ENCODE measurements at places on chromosomes 12 and 14. TPM values are rescaled to one million over a fixed set of nuclear protein-coding genes. Genes with fewer than 3 reads are reported as not detected.
A peak's percentile ranks its signal among the peaks of the same experiment; 100 is the strongest.

NTN4 gene
- 1.3 TPM for total RNA-seq

RHOJ gene
- not detected for total RNA-seq

RTN1 gene
- total RNA-seq = not detected

OAS1 gene
- 13.7 TPM for total RNA-seq

- no peaks in the 10 kb centered on the region for H3K27me3 ChIP-seq
- H3K36me3 ChIP-seq = no peaks in the 10 kb centered on the region
- no peak for DNase-seq
- peak overlapping the region; percentile 77 for H3K27ac ChIP-seq
These were observed 60.4 kb upstream of the ARID2 start for GRCh38 chr12:45669093-45669492.

DNA sequence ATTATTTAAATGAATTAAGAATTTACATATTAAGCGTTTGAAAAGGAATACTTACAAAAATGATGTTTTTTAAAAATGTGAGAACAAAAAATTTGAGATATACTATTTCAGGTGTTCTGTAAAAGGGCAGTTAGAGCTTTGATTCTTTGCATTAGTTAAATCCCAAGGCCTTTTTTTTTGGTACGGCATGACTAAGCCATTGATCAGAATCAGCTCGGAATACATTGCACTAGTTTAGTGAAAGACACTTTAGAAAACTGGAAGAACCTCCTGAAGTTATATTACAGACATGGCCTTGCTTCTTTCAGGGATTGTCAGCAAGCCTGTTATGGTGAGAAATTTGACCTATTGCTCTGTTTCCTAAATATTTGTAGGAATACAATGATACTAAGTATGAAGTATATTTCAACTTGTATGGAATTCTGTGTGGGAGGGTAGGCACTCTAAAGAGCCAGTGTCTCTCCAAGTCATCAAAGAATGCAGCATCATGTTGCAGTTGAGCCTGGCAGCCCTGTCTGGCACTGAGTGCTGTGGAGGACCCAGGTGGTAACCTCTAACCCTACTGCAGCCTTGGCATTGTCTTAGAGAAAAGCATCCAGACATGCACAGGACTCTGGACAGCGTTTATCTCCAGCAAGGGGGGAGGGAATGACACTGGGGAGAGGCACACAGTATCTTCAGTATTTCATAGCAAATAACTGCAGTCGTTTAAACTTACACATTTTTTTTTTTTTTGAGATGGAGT is 1.5 kb downstream of the KLC1 start:
- no peaks in the 10 kb centered on the region for H3K27me3 ChIP-seq
- peaks cover 3% of the 10 kb centered on the region for H3K36me3 ChIP-seq
- DNase-seq = no peak

- no peak for DNase-seq
- H3K27ac ChIP-seq = no peak overlapping the region
- H3K27me3 ChIP-seq = no peaks in the 10 kb centered on the region
- no peaks in the 10 kb centered on the region for H3K36me3 ChIP-seq
These were observed 84.4 kb upstream of the DHRS4 start for GRCh38 chr14:23869078-23869719.

DNA sequence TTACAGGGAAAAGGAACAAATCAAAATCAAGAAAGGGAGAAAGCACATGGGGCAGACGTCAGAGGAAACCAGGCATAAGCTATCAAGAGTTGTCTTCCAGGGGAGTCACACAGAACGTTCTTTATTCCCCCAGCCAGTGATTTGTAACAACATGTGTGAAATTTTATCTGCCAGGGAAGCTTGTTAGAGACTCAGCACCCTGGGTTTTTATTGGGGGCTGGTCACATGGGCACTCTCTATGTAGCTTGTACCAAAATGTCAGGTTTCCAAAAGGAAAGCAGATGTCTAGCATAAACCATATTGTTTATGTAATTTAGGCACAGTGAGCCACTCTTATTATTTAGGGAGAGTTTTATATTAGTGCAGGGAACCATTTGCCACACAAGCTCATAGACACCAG is 440.4 kb upstream of the DCN start:
- H3K27ac ChIP-seq = no peak overlapping the region
- no peak for DNase-seq
- H3K4me1 ChIP-seq = no peaks in the 10 kb centered on the region
- no peaks in the 10 kb centered on the region for H3K36me3 ChIP-seq
